ENCODE measurements at places on chromosomes 7 and 10.

- no peak for DNase-seq
Observed at GRCh38 chr10:131775433-131775832, 125.4 kb upstream of the PPP2R2D start.

GRCh38 chr10:120794390-120794789 is 56.8 kb upstream of the WDR11 start:
- DNase-seq: no peak

DNA sequence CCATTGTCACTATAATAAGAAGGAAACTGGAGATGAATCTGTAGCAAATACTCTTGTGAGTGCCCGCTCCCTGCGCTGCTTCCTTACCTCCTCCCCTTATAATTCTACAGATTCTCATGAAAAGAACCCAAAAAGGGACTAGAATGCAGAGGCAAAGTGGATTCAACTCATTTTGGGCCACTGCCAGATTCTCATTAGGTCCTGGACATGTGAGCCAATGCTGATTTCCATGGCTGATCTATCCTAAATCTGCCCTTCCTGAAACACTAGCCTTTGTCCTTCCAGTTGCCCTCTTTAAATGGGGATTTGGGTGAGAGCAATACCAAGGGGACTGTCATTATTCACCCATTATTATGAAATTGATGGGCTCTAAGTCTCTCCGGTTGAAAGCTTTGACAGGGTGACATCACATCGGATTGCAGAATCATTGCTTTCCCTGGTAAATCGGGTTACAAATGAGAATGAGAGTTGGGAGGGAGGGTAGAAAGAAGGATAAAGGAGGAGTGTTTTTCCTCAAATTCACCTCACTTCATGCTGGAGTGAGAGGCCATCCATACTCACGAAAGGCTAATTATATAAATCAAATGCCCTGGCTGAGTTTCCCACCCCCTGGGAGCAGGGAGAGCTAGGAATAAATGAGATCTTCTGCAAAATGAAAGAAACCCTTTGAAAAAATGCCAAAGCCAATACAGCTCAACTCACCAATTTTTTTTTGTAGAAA is 37.5 kb downstream of the PTN start:
- no peak for DNase-seq

GRCh38 chr7:38825721-38826440 is 83.1 kb downstream of the VPS41 start:
- DNase-seq: no peak

DNA sequence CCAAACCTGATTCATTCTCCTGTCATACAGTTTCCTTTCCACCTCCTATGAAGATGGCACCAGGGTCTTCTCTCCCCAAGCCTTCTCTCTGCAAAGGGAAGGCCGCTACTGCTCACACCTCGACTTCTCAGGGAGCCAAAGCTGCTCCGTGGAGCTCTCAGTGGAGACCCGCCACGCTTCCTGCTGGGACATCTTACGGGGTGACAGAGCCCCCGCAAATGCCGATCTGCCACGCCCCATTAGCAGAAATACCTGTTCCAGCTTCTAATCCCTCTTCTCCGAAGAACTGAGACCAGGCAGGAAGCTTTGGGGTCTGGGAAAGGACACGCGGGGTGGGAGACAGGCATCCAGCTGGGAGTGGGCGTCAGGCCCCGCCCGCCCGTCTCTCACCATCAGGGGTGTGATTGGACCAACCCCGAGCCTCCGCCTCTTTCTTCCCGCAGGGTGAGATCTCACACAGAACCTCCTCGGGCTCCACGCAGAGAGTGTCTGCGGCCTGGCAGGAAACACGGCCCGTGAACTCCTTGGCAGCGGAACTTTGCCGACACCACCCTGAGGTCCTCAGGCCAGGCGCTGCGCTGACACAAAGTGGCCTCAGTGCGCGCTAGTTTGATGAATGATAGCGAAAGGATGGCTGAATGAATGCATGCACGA is 12.0 kb upstream of the CALML5 start:
- DNase-seq: no peak

DNA sequence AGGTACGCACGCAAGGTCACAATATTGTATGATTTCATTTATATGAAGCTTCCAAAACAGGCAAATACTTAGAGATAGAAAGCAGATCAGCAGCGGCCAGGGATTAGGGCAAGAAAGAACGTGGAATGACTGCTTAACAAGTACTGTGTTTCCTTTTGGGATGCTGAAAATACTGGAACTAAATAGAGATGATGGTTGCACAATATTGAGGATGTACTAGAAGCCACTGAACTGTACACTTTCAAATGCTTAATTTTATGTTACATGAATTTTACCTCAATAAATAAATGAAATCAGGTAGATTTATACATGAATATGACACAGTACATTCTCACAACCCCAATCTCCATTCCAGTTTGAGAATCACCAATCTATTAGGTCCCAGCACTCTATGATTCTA is 15.6 kb downstream of the SEM1 start:
- DNase-seq: no peak

DNA sequence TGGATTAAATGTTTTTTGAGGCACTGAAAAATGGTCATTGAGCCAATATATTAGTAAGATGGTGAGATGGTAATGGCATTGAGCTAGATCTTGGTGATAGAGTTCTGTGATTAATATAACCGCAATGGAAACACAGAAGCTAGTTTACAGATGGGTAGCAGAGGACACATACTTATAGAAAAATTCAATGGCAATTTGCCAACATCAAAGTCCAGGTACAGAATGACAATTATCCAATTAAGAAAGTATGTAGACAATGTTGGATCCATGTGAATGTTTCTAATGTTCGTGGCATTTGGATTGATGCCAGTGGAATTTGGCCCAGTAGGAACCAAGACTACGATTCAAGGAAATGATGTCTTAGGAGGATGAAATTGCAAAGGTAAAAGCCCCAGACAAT is 187.8 kb downstream of the GNAT3 start:
- DNase-seq: no peak

- no peak for DNase-seq
Observed at GRCh38 chr10:71059054-71059818, 153.1 kb upstream of the UNC5B start.

DNA sequence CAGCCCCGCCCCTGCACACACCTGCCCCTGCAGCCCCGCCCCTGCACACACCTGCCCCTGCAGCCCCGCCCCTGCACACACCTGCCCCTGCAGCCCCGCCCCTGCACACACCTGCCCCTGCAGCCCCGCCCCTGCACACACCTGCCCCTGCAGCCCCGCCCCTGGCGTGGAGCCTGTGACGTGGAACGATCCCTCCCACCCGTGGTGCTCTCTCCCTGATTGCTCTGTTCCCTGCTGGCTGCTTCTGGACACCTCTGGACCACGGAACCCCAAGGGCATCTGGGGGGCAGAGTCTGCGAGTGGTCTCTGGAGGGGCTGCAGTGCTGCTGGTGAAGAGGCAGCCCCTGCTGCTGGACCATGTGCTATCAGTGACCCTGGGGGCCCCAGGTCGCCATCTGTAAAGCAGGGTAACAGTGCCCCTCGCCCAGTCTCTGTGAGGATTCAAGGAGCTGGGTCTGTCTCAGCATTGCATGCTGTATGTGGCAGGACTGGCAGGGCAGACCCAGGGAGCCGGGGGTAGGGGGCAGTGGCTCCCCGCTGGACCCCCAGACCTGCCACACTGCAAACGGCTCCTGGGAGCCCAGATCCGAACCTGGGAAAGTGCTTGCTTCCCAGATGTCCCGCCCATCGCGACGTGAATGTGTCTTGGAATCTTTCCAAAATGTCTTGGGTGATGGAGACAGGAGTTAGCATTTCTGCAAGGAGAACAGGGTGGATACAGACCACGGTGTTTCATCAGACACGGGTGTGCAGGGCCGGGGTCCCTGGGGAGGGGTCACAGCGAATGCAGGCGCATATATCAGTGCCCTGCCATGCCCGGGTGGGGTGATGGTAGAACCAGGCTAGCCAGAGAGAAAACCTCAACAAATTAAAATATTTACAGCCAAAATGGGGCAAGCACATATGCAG is 27.9 kb upstream of the NKX6-2 start:
- no peak for DNase-seq

GRCh38 chr7:70587739-70588138 is 544.2 kb upstream of the GALNT17 start:
- no peak for DNase-seq

GRCh38 chr10:131450216-131450765 is 138.8 kb upstream of the TCERG1L start:
- DNase-seq: no peak

DNA sequence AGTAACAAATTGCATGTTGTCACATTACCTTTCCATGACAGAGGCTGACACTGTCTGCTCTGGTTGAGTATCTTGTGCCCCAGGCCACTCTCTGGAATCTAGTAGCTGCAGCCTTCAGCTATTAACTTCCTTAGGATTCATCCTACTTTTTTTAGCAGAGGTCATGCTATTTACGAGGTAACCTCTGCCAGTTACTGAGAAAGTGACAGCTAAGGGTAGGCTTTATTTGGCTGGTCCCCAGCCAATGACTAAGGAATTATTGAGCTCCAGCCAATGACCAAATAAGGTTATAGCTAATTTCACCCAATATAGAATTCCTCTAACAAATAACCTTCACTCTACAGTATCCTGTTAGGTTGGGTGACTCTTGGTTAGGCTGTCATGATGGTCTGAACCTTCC is 1361.7 kb downstream of the XPNPEP1 start:
- DNase-seq: no peak

GRCh38 chr10:50403074-50403473 is 151.8 kb upstream of the ASAH2 start:
- no peak for DNase-seq

DNA sequence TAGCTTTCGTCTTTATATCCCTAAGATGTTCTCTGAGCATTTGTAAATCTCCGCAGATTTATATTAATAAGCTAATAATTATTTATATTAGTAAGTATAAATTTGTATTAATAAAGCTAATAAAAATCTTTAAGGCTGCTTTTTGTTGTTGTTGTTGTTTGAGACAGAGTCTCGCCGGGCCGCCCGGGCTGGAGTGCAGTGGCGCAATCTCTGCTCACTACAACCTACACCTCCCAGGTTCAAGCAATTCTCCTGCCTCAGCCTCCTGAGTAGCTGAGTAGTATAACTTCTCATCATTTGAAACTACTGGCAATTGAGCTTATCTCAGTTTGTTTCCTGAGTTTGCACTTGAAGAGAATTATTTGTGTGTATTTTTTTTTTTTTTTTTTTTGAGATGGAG is 5.1 kb upstream of the ZRANB1 start:
- DNase-seq: no peak

DNA sequence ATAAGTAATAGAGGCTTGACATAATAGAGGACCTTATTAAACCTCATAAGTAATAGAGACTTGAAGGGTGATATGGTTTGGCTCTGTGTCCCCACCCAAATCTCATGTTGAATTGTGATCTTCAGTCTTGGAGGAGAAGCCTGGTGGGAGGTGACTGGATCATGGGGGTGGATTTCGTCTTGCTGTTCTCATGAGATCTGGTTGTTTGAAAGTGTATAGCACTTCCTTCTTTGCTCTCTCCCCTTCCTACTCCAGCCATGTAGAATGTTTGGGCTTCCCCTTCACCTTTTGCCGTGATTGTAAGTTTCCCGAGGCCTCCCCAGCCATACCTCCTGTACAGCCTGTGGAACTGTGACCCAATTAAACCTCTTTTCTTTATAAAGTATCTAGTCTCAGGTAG is 8.6 kb downstream of the KIFBP start:
- DNase-seq: no peak

DNA sequence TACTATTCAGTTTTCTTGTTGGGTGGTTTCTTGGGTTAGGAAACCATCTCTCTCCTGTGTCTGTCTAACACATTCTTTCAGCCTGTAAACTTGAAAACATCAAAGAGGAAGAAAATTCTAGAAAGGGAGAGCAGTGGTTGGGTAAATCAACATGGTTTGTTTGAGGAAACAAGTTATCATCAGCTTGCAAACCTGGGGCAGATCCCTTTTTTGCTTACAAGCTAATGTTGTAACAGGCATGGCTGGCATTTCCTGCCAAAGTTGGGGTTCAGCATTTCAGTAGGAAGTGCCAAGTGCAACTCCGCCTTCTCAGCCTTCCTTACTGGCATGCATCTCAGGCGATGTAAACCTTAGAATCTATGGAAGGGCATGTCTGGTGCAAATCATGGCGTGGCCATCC is 112.6 kb downstream of the EEPD1 start:
- peak; percentile 51 for DNase-seq

DNA sequence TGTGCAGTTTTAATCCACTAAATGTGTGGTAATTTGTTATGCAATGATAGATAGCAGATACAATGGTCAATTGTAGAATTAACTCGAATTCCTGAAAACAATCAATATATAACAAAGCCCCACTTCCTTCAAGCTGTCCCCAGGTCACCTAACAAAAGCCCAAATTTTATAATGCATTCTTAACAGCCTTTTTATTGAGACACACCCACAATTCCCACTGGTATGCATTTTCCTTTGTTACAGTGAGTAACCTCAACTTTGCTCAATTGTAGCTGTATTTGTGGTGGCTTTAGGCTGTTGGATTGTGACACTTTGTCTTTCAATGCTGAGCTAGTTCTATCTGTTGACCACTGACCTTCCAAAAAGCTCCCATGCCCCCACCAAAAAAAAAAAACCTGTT is 279.8 kb upstream of the CACNA2D1 start:
- DNase-seq: peak; percentile 56

GRCh38 chr10:66555061-66555460 is 370.8 kb upstream of the LRRTM3 start:
- DNase-seq: no peak

Measured in GF-D8 (cell line).